ENCODE measurements at places on chromosomes 7 and 10.

DNA sequence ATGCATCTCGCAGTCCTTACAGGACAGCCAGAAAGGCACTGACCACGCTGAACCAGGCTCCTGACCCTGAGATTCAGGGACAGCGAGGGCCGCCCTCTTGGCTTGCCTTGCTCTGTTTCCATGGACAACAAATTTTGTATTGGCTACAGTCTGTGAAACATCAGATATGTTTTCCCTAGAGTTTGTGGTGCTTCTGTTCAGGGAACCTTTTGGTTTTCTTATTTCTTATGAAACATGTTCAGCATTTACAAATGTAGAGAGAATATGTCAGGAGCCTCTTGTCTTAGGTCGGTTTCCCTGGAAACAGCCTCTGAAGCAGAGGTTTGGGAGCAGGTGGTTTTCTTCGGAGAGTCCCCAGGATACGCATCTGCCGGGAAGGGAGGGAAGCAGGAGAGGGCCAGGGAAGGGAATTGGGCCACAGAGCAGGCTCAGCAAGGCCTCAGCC is 260.1 kb downstream of the CCDC3 start:
- DNase-seq, result no peak

DNA sequence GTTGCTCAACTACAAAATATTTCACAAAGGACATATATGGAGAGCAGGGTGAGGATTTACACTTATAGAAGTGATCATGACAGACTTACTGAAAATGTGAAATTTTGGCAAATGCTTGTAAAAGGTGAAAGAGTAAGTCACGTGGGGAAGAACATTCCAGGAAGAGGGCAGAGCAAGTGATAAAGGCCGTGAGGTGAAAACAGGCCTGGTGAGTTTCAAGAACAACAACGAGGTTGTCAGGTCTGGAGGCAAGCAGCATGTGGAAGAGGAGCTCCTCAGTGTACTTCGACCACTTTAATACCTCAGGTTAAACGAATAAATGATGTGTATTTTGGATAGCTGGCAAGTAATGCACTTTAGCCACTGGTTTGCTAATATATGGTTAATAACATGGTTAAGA is 706.7 kb downstream of the PCDH15 start:
- DNase-seq, result no peak

DNA sequence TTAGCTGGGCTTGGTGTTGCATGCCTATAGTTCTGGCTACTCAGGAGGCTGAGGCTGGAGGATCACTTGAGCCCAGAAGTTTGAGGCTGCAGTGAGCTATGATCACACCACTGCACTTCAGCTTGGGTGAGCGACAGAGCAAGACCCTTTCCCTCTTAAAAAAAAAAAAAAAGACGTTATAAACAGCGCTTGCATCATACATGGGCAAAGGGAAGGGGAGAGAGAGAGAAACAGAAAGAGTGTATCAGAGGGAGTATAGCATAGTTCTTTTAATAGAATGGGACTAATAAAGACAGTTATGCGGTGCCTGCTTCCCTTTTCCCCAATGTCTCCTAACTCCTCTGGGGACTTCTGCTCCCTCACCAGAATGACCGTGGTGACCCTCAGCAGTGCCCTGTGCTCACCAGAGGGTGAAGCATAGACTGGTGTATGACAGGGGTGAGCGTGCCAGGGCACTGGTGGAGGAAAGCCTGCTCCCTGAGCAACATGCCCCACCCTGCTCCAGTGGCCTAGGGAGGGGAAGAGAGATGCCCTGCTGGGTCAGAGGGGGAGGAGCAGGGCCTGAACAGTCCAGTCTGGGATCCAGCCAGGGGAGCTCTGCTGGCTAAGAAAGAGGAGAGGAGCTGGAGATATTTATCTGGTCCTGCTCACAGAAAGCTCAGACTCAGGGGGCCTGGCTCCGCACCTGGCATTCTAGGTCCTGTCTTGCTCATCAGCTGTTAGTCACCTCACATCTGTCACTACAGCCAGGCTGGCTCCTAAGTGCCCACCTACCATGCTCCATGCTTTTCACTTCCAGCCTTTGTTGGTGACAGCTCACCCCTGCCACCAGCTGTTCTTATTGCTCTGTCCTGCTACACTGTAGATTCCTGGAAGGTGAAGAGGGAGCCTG is 2.2 kb downstream of the PDZD7 start:
- DNase-seq, result no peak

GRCh38 chr10:119315128-119316001 is 108.0 kb downstream of the GRK5 start:
- DNase-seq, result peak; percentile 64

DNA sequence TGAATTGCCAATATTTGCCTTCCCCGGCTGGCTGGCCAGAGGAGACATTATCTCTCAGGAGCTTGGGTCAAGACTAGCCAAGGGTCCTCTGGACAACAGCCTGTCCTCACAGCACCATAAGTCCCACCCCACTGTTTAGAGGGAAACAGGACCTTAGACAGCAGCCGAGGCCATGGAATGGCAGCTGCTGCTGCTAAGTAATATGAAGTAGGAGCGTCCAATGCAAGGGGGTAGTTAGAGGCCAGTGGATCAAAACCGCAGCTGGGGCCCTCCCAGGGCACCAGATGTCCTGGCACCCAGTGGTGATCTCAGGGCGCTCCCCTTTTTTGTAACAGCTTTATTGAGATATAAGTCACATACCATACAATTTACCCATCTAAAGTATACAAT is 12.9 kb upstream of the KCP start:
- no peak for DNase-seq

GRCh38 chr10:102240467-102241031 is 763 bp downstream of the PITX3 start:
- no peak for DNase-seq

GRCh38 chr7:21616796-21617436 is 74.1 kb downstream of the DNAH11 start:
- no peak for DNase-seq

- no peak for DNase-seq
Measured at GRCh38 chr10:36393801-36394200, 731.6 kb upstream of the ANKRD30A start.

- no peak for DNase-seq
Measured at GRCh38 chr7:44093102-44093641, 10.8 kb upstream of the POLM start.

DNA sequence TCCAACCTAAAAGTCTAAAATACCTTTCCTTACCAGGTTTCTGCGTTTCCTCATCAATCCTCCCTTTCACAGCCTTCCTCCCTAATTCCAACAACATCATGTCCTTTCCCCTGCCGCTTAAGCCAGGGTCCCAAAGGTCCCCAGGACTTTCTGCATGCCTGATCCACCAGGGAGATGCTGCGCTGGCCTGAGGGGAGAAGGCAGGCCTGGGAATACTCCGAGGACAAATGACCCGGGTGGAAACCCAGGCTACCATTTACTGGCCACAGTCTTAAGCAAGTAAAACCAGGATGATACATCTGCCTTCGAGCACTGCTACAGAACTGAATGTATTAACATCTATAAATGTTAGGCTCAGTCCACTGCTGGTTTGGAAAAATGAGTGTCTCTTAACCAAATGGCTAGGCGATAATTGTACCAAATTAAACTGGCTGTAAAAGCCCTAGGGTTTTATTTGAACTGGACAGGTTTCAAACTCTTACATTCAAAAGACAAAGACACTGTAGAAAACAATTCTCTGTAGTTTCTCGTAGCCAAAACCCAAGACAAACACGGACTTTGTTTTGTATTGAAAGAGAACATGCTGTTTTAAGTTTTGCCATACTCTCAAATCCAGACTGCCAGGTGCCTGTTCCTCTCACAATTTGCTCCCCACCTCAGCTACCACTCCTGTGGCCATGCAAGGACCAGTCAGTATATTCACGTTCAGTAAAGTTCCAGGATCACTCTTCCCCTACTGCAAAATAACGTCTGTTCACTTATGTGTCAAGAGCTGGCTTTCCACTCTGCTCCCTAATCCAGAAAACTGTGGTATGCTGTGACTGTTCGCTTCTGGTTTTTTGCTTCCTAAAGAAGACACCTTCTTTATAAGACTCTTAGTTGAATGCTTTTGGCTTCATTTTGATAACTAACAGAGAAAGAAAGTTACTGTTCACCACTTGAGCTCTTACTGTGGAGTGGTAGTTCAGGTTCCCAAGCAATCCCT is 145.7 kb downstream of the RNF216 start:
- no peak for DNase-seq

DNA sequence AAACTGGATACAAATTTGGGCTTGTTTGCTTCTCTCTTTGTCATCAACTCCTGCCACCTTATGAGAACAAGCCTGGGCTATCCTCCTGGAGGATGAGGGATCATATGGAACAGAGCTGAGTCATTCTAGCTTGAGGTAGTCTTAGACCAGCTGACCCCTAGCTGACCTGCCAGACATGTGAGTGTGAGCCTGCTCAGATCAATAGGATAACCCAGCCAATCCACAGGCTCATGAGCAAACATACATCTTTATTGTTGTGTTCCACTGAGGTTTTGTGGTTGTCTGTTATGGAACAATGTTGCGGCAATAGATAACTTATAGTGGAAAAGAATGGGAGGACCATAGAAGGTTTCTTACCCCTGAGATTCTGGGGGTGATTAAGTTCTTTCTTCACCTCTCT is 54.5 kb upstream of the FAM180A start:
- no peak for DNase-seq

DNA sequence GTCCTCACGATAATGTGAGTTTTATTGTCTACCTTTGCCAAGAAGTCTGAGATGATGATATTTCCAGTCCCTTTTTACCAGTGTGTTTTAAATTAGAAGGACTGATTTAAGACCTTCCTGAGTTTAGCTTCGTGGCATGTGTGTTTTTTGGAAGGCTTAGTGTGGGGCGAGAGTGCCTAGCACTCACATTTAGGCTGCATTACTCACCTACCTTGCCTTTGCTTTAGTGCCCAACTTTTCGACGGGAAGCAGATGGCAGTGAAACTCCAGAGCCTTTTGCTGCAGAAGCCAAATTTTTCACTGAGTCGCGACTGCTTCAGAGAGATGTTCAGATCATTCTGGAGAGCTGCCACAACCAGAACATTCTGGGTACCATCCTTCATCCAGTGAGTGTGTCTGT is 50.9 kb downstream of the SND1 start:
- DNase-seq, result no peak

DNA sequence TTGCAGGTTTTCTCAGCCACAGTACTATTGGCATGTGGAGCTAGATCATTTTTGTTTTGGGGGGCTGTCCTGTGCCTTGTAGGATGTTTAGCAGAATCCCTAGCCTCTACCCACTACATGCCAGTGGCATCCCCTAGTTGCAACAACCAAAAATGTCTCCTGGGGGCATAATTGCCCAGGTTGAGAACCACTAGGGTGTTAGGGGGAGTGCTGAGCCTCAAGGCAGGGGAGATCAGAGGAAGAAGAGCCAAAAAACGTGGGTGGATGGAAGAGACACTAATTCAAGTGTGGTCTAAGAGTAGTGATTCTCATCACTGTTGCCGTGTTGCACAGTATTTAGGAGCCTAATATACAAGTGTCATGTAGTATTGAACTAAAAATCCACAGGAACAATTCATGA is 31.7 kb upstream of the CCNY start:
- no peak for DNase-seq

DNA sequence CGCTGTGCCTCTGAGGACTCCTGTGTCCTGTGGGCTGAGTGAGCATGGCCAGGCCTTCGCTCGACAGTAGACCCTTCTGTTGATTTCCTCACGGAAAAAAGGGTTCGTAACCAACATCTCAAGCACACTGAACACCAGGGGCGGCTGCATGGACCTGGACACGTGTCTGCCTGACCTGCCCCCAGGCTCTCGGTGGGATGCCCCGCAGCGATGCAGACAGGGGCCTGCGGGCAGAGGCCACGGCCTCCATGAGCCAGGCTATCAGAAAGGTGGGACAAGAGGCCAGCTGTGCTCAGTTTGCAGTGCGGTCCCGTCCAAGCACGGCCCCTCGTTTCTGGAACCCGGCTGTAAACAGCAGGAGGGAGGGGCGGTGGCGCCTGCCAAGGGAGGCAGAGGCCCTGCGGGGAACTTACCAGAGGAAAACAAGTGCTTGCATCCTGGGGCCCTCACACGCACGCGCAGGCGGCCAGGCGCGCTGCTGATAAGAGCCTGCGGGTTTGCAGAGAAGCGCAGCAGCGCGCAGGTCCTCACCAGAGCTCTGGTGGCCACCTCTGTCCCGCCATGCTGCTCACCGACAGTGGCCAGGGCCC is 10.6 kb downstream of the GPR146 start:
- peak; percentile 20 for DNase-seq

DNA sequence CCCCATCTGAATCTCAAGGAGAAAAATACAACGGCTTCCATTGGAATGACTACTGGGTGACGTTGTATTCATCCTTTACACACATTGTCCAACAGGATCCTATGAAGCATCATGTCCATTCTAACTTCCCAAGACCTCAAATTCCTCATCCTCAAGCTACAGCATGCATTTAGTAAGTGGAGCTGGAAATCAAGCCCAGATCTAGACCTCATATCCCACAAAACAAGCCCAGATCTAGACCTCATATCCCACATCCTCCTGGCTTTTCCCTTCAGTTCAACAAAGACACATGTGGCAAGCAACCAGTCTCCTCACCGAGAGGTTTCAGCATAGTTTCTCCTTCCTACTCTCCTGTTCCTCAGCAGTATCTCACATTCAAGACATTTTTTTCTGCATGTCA is 12.2 kb downstream of the IGF2BP3 start:
- no peak for DNase-seq

DNA sequence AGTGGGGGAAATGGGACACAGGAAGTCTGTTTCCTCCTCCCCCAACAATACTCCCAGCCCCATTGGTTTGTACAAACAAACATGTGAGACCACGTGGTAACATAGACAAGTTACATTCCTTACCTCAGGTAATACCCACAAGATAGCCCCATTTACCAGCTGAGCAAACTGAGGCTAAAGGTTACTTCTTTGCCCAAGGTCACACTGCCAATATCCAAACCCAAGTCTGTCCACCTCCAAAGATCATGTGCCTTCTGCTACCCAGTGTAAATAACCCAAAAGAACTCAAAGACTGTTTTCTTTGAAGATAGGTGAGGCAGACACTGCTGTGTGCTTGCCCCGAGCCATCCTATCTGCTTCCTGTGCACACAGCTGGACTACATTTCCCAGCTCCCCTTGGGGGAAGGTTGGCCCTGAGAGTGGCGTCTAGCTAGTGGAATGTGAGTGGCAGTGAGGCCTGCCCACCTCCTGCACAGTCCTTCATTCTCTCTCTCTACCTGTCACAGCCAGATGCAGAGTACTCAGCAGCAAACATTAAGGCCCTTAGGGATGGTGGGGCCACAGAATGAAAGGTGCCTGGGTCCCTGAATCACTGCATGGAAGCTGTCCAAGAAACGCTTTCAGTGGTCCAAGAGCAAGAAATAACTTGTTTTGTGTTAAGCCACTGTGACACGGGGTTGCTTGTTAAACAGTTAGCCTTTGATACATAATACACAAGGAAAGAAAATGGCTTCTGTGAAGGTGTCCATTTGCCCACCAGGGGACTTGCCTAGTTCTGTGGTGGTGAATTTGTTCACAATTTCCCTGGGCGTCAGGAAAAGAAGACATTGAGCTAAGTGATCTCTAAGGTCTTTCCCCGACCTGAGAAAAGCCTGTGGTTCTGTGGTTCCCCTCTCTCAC is 257.7 kb upstream of the NFE2L3 start:
- DNase-seq, result peak; percentile 15

- no peak for DNase-seq
Measured at GRCh38 chr10:97823734-97824133, 25.9 kb upstream of the GOLGA7B start.

All from stimulated activated CD4-positive, alpha-beta T cell treated with anti-CD3 and anti-CD28 coated beads, Interleukin-12 subunit alpha, Interleukin-12 subunit beta, amount 100 ng/mL, for 24 hours (primary cell).